ENCODE measurements at places on chromosomes 13 and 19. TPM values are rescaled to one million over a fixed set of nuclear protein-coding genes. Genes with fewer than 3 reads are reported as not detected.
A peak's percentile ranks its signal among the peaks of the same experiment; 100 is the strongest.

Gene LATS2
- 23.6 TPM for total RNA-seq

Gene CYP4F11
- 2.0 TPM for total RNA-seq

Gene PIBF1
- total RNA-seq, result 18.1 TPM

Gene ZNF43
- total RNA-seq, result 6.2 TPM

Gene ZNF296
- not detected for total RNA-seq

Gene ACP7
- not detected for total RNA-seq

Gene PPM1N
- not detected for total RNA-seq

Gene NFIX
- 157 TPM for total RNA-seq

Gene DZIP1
- total RNA-seq, result 3.6 TPM

Gene ZSCAN4
- total RNA-seq, result not detected

Gene ATP4A
- not detected for total RNA-seq

Gene ZNF729
- not detected for total RNA-seq

Gene ZNF865
- total RNA-seq, result 19.7 TPM

Gene PROSER3
- 7.0 TPM for total RNA-seq

DNA sequence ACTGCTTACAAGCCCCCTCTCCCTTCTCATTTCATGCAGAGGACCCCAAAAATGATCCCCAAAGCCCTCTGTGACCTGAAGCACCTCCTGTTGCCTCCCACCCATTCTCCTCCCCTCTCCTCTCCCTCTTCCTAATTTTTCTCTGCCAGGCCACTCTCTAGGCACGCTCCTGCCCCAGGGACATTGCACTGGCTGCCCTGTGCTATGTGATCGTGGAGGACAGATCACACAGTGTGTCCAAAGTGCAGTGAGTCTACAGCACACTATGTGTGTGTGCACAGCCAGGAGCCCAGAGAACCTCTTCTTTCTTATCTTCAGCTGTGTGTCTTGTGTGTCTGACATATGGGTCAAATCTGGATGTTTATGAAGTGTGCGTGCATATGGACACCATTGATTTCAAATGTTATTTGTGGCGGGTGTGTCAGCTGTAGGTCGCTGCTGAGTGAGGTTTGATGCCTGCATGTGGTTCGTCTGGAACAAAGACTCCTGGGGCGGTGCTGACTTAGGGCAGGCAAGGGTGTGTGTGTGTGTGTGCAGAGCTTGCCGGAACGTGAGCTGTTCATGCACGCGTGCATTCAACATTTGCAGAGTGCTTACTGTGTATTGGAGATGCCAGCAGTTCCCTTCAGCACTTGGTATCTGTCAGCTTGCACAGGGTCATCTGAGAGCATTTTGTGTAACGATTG, 2.1 kb upstream of the KLHL26 start:
- no peak for DNase-seq

DNA sequence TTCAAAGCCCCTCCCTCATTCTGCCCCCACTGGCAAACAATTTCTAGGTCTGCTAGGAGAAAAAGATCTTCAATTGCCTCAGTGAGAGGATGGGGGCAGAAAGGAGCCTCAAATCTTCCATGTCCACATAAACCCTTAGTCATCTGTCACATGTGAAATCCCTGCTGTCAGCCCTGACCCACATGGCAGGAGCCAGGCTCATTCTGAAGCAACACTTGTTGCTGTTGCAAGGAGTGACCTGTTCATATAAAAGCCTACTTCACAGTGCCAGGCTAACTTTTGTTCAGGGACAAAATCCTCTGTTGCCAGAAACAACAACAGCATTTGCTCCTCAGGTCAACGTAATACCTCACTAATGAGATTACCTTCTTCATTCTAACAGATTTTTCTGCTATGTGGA, 70.5 kb downstream of the IRS2 start:
- no peak for DNase-seq

DNA sequence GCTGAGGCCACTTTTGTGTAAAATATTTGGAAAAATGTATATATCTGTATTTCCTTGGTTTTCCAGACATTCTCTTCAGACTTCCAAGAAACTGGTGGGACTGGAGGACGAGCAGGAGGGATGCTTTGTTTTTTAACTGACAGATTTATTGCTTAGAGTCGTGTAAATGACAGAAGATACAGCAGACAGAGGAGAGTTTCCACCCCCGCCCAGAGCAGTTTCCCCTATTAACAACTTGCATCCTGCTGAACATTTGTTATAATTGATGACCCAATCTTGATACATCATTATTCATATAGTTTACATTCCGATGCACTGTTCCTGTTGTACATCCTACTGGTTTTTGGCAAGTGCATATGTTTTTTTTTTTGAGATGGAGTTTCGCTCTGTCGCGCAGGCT, 7.1 kb upstream of the DOCK6 start:
- DNase-seq, result no peak

- no peak for DNase-seq
Observed at GRCh38 chr19:36215276-36216123, 594 bp downstream of the ZNF146 start.

GRCh38 chr19:9917321-9917720, 19.0 kb downstream of the OLFM2 start:
- DNase-seq, result no peak

DNA sequence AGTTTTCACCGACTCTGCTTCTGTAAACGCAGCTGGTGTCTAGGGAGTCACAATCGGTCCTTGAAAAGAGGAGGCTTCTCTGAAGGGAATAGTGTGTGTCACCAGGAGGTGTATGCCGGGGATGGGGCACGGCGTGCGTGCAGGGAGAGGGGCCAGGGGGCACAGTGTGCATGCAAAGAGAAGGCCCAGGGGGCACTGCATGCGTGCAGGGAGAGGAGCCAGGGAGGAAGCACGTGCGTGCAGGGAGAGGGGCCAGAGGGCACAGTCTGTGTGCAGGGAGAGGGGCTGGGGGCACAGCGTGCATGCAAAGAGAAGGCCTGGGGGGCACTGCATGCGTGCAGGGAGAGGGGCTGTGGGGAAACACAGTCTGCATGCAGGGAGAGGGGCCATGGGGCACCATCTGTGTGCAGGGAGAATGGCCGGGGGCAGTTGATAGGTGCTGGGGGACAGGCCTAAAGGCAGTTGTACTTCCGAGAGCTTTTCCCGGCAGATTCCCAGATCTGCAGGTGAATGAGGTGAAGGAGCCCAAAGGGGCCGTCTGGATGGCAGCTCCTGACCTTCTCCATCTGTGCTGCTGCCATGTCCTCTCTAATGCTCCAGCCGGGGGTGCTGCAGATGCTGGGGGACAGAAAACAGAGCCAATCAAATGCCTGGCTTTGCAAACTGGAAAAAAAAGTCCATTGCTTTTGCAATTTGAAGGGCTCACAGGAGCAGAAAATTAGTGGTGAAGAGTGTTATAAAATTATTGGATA, 36.4 kb downstream of the ATP11A start:
- no peak for DNase-seq

DNA sequence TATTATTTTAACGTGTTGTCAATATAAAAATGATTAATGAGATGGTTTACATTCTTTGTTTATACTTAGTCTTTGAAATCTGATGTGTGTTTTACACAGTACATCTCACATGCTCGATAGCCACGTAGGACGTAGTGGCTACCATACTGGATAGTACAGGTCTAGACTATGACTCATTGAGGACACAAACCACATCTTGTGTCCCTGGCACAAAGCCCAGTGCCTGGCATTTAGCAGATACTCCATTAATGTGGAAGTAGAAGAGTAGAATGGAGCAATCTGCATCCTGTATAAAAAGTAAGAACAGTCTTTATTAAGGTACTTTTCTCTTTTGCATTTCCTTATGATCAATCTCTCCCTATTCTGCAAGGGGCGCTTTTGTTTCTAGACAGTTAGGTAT, 49.0 kb upstream of the FRY start:
- peak; percentile 60 for DNase-seq

DNA sequence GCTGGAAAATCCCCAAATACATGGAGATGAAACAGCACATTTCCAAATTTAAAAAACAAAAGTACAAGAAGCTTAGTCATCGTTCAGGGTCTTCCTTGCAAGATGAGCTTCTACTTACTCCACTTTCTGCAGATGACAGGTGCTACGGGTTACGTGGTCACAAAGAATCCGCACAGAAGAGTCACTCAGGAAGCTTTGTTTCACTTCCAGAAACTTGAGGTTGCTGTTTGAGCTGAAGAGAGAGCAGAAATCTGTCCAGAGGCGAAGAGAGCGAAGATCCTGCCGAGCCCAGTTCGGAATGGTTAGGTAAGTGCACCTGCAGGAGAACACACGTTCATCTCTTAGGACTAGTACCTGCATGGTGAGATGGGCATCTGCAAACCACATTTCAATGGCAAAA, 9.4 kb downstream of the NLRP7 start:
- no peak for DNase-seq

- no peak for DNase-seq
Observed at GRCh38 chr19:18119717-18120105, 22.1 kb downstream of the MAST3 start.

GRCh38 chr13:36696410-36697010, 22.7 kb downstream of the SERTM1 start:
- no peak for DNase-seq

DNA sequence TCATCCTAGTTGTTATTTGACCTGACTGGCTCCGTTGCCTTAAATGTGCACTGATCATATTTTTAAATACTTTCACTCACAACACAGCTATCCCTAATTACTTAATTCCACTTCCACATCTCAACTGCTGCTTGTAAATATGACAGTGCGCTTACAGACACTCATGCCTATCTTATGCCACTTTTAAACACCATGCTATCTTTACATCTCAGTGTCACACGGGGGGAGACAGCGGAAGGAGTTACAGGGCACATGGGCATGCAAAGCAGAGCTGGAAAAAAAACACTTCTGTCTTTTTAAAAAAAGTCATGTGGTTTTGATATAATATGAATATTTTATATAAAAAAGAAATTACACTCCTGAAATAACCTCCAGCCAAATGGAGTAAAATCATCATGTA, 44.1 kb downstream of the SMAD9 start:
- no peak for DNase-seq

DNA sequence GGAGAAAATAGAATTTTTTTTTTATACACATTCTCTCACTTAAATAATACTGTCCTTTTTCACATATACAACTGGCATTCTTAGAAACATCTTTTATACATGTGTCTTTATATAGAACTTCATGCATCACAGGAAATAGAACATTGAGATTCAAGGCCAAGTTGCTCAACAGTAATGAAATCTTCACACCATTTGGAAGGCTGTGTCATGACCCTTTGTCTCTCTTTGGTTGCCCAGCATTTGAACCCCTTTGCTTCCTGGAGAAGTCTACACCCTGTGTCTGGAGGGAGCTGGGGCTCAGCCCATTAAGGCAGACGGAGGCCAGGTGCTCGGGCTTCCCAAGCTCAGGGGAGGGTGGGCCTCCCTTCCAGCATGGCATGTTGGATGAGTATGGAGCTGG, 41.1 kb downstream of the B3GLCT start:
- DNase-seq, result no peak

GRCh38 chr19:19405971-19406877, 749 bp downstream of the GATAD2A start:
- peak; percentile 61 for DNase-seq

- DNase-seq, result no peak
Observed at GRCh38 chr13:105139048-105139379, 1396.4 kb downstream of the EFNB2 start.

- no peak for DNase-seq
Observed at GRCh38 chr19:48686088-48686487, 9.7 kb upstream of the FUT2 start.

DNA sequence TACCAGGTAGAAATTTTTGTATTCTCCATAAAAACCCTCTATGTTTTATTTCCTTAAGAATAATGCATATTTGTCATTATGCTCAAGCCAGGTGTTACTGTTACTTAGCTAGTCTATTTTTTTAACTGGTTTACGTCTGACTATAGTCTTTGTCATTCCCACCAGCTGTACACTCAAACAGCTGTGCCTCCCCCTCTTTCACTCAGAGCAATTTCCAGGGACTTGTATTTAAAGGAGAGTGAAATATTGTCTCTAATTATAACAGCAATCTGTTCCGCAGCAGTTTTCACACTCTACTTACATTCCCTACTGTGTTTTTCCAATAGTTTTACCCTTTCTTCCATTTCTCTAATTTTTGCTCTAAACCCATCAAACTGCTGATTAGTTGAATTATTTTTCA, 813.6 kb upstream of the MIR17HG start:
- no peak for DNase-seq

DNA sequence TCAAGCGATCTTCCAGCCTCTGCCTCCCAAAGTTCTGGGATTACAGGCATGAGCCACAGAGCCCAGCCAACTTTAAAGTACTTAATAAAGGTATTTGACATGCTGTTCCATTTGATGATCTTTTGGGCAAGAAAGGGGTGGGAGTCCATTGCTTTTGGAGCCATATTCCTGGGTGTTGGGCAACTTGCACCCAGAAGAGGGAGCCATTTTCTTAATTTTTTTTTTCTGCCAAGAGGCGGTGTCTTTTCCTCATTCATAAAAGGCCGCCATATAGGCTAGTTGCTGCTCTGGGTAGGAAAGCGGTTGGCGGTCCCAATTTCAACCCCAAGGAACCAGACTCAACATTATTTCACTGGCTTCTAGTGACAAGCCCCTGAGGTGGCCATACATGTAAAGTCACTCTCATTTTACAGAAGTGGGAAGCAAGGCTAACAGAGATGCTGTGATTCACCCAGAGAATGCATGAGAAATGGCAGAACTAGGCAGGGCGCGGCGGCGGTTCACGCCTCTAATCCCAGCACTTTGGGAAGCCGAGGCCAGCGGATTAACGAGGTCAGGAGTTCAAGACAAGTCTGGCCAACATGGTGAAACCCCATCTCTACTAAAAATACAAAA, 139.6 kb downstream of the CACNA1A start:
- no peak for DNase-seq

- DNase-seq, result no peak
Observed at GRCh38 chr19:54614726-54615125, 15.6 kb upstream of the LILRB1 start.

DNA sequence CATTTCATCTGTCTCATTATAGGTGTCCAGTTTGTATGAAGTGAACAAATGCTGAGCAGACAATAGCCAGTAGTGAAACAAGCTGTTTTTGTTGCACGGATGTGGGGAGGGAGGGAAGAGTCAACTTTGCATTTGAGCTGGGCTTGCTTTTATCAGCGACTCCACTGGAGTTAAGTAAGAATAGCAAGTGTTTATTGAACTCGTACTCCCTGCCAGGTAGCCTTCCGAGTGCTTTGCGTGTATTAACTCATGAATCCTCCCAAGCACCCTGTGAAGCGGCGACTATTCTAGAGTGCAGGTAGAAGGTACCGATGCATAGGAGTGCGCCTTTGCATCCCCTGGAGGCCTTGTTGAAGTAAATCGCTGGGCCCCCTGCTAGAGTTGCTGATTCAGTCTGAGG, 4.7 kb upstream of the ZNF444 start:
- no peak for DNase-seq

GRCh38 chr13:44955406-44955805, 33.9 kb downstream of the NUFIP1 start:
- DNase-seq, result no peak

DNA sequence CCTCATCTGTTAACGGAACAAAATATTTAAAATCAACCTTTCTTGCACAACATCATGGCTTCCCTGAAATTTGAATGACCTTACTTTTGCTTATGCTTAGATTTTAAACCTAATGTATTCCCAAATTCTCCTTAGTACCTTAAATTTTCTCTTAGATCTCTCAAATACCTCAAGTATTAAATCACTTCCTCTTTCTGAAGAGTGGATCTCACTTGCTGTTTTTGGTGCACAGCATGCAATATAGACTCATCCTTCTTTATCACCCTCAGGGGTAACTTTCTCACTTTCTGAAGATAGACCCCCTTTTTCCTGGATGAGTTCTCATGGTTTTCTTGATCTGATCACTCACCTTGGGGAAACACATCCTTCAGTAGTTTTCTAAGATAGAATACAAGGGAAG, 871.7 kb downstream of the DACH1 start:
- DNase-seq, result no peak

- DNase-seq, result no peak
Observed at GRCh38 chr13:24505756-24506155, 6.8 kb downstream of the PARP4 start.

- DNase-seq, result no peak
Observed at GRCh38 chr13:66322936-66323335, 907.2 kb downstream of the PCDH9 start.
